Posterior cingulate gyrus (tissue), 11 donors: ENCODE measurements at places on chromosomes 1 and 21.

GRCh38 chr21:15682977-15683376 is 46.8 kb upstream of the USP25 start:
- no peak for DNase-seq

DNA sequence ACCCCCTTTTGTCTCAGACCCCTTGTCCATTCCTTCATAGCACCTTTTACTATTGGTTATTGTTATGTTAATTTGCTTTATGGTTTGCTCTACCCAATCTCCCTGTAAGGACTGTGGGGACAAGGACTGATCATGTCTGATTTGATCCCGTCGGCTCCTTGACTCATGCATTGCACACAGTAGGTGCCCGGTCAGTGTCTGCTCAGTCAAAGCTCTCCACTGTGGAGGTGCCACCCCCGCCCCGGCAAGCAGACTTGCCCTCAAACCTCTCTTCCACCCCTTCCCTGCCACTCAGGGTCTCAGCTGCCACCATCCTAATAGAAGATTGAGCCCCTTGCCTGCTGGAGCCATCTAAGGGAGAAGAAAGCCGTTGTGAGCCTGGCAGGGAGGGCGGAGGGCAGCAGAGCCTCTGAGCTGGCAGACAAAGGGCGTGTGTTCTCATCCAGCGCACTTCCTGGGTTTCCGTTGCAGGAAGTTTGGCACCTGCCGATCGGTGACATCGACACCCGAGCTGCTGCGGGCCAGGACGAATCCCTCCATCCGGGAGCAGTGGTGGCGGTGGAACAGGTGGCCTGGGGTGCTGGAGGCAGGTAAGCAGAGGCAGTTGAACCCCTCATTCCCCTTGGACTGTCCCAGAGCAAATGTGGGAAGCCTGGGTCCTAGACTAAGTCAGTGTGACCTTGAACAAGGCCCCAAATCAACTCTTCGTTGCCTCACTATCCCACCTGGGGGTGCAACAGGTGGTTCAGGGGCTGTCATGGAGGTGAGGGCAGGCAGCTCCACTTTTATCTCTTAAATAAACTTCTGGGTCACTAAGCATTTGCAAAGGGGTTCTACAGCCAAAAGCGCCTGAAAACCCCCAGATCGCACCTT is 2.2 kb upstream of the FBLIM1 start:
- no peak for DNase-seq

- DNase-seq: no peak
Observed at GRCh38 chr1:185468626-185469025, 151.6 kb upstream of the IVNS1ABP start.

DNA sequence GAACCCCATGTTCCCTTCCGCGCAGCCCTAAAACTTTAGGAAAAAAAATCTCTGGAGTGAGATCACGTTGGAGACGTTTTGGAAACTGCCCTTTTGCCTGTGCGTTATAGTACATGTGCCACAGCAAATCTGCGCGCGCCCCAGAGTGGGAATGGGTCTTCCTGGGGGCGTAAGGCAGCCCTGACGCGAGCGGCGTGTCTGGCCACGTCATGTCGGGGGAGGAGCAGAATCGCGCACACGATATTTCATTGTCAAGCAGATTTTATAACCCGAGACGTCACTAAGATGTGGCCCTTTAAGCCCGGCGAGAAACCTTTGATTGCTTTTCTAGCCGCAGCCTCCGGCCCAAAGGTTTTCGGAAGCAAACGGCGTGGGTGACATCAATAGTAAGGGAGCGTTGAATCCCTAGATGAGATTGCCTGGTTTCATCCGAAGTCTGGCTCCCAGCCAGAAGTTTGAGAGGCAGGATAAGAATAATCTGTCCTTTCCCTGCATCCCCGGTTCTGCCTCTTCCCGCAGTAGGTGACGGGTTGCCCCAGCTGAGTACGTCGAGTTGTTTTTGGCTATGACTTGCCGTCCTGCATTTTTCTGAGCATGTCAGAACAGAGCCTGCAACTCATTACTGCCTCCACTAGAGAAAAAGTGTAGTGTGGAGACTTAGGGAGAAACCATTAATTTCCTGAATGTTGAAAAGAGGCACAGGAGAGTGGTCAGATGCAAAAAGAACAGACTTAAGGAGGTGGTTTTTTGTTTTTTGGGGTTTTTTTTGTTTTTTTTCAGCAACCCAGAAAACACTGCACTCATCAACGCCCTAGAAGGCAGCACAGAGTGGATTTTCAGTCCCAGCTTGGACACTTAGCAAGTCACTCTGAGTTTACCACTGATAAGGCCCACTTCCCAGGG is 817 bp upstream of the PMVK start:
- peak; percentile 99 for DNase-seq

GRCh38 chr1:70327306-70328076 is 27.0 kb downstream of the ANKRD13C start:
- DNase-seq: no peak
